ENCODE measurements at places on chromosomes 5 and 9.

DNA sequence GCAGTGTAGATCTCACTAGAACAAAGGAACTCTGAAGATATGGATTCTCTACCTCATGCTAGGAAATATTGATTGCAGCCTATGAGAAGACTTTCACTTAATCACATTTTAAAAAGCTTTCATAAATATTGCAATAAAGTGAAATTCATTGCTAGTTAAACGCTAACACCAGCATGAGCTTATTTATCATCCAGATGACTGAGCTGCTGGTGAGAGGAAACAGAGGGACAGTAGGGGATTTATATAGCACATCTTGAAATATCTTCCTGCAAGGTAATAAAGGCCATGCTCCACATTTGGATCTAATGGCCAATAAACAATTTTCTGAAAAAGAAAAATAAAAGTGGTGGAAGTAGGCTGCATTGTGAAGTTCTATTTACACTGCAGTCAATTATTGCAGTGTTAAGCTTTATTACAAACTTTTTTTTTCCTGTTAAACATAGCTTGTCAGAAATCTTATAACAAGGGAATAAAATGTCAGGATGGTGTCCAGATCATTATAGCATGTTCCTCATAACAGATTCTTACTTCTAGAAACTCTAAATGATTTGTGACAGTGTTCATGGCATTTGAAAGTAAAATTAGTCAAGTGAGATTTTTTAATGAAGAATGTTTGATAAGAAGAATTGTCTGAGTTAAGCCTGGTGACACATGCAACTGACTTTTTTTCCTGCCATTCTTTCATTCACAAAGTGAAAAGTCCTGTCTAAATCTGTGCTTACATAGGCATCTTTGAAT, 342.6 kb downstream of the DMAC1 start:
- DNase-seq, result no peak

- DNase-seq, result no peak
Observed at GRCh38 chr5:119379942-119380547, 24.2 kb downstream of the TNFAIP8 start.

DNA sequence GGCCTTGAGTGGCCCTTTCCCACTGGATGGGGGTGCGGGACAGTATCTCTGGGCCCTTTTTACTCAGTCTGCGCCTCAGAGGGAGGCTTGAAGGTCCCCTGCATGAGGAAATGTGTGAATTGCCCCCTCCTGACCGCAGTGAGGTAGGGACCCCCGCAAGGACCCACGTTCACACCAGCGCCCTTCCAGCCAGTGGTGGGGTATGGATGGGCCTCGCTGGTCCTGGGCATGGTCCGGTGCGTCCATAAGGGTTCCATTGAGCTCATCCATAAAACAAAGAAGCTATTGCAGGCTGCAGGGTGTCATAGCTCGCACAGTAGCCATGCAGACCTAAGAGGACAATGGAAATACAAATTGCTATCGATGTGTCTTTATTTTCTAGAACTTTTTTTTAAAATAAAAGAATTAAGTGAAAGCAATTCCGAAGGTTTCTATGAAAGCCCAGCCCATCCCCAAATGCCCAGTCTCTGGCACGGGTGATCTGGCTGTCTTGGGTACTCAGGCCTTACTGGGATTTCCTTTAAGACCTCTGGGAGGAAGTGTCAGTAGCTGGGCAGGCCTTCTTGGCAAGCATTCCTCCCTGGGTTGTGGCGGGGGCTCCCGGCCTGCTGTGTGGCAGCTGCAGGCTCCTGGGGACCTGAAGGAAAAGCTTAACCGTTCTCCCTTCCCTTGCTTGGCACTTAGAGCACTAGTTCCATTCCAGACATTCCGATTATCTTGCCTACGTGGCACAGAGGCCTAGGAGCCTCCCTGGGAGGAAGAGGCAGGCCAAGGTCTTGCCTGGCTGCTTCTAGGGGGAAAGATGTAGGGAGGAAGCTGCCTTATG, 1.5 kb upstream of the SEMA5A start:
- no peak for DNase-seq

GRCh38 chr9:136997830-136998234, 1.5 kb upstream of the CLIC3 start:
- DNase-seq, result no peak

GRCh38 chr5:136506131-136506530, 140.8 kb upstream of the TRPC7 start:
- DNase-seq, result no peak

- no peak for DNase-seq
Observed at GRCh38 chr5:54867310-54867944, 118.0 kb downstream of the ESM1 start.
